ENCODE measurements at places on chromosomes 5 and 9.

DNA sequence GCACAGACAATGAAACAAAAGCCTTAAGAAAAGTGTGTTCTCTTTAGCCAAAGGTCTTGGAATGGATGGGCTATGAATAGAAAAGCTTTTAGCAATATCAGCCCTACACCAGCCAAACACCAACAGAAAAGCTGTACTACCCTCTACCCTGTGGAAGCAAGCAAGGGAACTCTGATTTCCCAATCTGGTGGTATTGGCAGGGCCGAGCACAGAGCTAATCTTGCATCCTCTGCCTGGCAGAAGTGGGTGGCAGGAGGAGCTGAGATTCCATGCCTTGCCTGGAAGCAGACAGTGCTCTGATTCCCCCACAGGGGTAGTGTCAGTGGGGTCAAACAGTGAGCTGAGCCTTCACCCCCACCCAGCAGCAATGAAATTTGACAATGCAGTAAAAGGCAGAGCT, 29.6 kb upstream of the ZNF782 start:
- DNase-seq: no peak

- no peak for DNase-seq
These were observed 59.2 kb downstream of the TTLL11 start for GRCh38 chr9:122033775-122034373.

DNA sequence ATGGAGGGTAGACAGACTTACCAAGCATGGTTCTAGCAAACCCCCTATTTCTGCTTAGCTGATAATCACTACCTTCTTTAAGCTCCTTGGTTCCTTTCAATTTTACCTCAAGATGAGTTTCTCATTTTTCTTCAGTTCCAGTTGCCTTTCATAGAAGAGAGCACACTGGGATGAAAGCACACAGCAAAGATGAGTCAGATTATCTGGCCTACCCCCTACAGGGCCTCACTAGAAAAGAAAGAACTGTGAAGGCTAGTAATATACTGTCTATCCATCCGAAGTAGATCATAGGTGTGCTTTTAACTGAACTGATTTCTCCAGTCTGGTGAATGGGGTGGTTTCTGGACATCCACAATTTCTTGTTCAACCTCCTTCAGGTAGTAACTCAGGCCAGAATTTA, 122.5 kb downstream of the TRPM3 start:
- no peak for DNase-seq

- DNase-seq: peak; percentile 51
These were observed 188.2 kb downstream of the CRB2 start for GRCh38 chr9:123544007-123544827.

- DNase-seq: peak; percentile 90
These were observed 2.0 kb downstream of the NR2F1-AS1 start for GRCh38 chr5:93578813-93579691.

- no peak for DNase-seq
These were observed 9.2 kb downstream of the SNX18 start for GRCh38 chr5:54526604-54527288.

- DNase-seq: no peak
These were observed 4.5 kb downstream of the ROR2 start for GRCh38 chr9:91945277-91946085.

GRCh38 chr5:111530298-111530740, 18.0 kb upstream of the STARD4 start:
- peak; percentile 40 for DNase-seq

DNA sequence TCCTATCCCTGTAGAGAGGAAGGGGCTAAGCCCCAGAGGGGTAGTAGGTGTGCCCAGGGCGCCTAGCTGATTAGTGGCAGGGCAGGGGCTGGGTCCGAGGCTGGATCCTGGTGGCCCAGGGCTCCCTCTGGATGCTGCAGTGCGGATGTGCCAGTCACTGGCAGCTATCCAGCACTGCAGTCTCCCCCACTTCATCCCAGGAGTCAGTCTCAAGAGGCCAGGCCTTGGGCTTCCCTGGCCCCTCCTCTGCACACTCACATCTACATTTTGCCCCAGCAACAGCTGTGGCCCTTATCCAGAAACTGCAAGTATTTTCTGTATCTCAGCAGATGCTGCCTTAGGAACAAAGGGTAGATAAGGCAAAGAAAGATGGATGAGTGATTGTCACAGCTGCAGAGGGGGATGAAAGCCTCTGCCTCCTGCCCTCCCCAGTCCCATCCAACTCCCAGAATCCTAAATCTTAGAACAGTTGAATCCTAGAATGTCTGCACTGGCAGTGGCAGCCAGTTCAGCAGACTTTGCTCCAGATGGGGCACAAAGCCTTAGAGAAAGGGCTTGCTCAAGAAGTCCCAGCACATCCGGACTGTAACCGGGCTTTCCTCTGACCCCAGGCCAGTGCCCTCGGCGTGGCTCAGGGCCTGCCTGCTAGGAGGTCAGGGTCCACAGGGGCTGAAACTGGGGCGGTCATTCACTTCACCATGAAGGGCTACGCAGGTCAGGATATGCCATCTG, 1.6 kb downstream of the ANXA6 start:
- no peak for DNase-seq

DNA sequence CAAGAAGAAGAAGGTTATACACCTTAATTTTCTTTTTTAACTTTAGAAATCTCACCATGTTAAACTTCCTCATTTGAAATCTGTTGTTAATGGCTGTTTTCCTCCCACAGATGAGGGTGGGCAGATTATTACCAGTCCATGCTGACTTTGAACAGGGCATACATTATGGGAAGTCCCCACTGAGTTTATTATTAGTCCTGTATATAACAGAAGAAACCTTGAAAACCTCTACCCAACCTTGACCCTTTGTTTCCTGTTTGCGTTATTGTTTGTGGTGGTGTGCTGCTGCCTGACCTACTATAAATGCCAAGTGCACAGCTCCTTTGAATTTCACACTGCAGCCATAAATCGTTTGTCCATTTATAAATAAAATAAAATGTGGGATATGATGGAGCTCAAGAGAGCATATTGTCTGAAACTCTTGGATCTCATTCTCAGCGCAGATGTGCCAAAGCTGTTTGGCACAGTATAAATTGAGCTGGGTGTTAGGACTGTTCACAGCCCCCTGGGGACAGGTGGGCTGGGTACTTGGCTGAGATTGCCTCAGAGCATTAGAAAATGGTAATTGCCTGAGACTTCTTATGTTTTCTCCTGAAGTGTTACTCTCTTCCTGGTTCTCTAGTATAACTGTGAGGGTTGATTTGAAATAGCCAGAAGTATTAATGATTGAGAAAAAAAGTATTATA, 139.6 kb downstream of the SPATA31D1 start:
- no peak for DNase-seq

DNA sequence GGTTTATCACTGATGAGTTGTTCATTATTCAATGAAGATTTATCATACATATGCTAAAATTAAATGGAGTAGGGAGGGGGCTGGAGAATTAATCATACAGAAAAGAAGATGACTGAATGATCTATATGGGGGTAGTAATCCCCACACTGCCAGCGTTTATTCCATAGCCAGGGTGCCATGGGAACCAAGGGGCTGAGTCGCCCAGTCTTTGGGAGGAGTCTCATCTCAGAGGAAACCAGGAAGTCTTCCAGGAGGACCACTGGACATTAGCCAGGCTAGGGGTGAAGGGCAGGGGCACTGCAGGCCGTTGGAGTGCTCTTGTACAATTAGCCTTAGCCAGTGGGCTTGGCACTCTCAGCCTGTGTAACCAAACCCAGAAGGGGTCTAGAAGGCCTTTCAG, 226.5 kb downstream of the ARL15 start:
- no peak for DNase-seq

DNA sequence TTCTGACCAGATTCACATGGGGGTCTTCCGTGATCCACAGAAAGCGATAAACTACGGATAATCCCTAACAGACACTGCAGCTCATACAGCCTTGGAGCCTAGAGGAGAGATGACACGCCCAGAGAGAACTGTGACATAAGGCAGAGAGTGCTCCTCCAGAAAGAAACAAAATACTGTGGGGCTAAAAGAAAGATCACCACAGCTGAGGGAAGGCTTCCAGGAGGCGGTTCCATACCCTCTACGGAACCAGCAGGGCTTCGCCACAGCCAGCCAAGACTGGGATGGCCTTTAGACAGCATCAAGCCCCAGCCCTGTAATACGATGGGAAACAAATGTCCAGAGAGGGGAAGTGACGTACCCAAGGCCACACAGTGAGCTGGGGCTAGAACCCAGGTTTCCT, 19.3 kb downstream of the GPX3 start:
- DNase-seq: no peak

- peak; percentile 52 for DNase-seq
These were observed 80.0 kb upstream of the TUT7 start for GRCh38 chr9:86434039-86434726.

- no peak for DNase-seq
These were observed 356.3 kb downstream of the BNC2 start for GRCh38 chr9:16514131-16514530.

DNA sequence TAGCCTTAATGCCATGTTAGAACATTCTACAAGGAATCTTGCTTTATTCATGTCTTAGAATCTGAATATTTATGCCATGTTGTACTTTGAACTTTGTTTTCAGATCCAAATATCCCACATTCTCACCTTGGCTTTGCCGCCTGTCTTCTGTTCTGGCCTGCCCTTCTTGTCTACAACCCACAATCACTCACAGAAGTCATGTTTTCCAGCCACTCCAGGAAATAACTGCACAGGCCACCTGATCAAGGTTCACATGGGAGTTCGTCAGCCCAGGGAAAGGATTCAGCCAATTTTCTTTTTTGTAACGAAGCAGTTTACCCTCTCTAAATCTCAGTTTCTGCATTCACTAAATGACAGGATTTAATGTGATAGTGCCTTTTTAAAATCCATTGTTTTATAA, 70.5 kb downstream of the JAKMIP2 start:
- DNase-seq: no peak

DNA sequence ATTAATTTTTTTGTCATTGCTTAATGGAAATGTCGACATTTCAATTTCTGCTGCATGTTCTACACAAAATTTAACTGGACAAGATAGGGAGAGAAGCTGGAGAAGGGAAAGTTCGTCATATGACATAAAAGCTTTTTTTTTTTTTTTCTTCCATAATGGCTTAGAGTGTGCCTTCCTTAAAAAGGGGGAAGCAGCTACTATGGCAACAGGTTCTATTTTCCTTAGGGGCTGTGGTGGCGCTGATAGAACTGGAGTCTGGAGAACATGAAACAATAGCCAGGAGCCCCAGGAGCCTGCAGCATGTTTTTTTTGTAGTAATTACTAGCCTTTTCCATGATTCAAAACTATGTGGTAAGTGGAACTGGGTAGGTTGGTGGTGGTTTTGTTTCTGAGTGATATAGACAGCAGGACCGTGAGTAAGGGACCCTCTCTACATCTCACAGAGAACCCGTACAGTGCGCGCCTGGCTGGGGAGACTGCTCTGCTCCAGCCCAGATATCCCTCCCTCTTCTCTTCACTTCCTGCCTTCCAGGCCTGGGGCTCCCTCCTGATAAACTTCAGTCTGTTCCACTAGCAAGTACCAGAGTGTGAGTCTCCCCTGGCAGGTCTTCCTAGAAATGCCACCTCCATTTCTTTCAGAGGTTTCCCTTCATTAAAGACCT, 301.6 kb downstream of the NR3C1 start:
- DNase-seq: no peak

DNA sequence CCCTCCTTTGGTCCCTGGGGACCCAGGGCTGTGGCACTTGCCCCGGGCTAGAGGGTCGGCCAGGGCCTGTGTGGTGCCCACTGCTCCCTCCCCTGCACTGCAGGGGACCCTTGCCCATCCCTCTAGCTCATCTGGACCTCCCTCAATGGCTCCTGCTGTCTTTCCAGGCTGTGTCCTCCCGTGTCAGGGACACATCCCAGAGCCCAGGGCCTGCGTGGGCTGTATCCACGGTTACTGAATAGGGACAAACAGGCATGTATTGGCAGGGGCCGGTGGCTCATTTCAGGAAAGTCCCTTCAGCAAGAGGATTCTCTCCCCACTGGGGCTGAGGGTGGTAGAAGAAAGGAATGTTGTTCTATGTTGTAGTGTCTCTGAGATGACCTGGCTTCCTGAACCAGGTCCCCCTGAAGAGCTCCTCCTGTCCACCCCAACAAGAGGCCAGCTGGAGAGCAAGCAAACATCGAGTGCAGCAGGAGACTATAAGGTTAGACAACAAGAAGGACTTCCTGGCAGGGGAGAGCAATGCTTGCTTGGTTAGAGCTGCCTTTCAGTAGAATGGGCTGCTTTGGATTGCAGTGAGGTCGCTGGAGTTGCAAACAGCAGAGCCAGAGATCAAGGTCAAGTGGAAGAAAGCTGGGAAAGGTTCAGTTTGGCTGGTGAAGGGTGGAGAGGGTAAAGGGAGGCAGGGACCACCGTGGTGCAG, 1.0 kb upstream of the CRB2 start:
- DNase-seq: no peak

GRCh38 chr9:124741662-124742061, 29.4 kb downstream of the NR6A1 start:
- DNase-seq: no peak

DNA sequence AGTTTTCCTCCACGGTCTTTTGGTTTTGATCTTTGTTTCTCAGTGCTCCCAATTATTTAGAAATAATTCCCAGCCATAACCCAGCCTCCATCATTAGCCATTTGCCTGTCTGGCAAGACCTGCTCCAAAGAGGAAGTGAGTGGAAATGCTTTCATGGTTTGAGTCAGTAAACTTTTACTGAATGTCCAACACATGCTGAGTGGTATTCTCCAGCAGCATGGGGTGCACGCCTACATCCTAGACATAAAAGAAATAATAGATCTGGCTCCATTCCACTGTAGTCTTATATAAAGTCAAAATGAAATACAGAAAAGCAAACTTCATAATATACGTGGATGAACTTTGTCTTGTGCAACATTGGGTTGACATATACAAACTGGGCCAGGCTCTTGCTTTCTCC, 757.2 kb downstream of the TLE1 start:
- no peak for DNase-seq

- no peak for DNase-seq
These were observed 234.3 kb upstream of the TMEM161B start for GRCh38 chr5:88503041-88503345.

- no peak for DNase-seq
These were observed 24.3 kb downstream of the HMHB1 start for GRCh38 chr5:143836161-143836725.

DNA sequence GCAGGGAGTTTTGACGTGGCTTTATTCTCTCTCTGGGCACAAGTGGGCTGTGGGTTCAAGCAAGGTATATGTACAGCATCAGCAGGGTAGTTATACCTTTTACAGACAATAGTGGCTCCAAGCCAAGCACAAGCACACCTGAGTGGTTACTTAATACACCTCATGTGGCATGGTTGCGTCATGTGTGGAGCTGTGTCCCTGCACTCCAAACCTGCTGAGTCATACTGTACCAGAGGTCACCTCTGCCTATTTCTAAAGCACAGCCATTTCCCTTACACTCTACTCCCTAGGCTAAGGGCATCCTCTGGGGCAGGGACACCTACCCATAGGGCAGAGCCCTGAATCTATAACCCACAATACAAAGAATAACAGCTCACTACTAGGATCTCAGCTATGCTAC, 147.3 kb downstream of the OSTF1 start:
- DNase-seq: peak; percentile 39
